ENCODE measurements at places on chromosomes 11 and 22.

GRCh38 chr11:70059971-70060370, 18.1 kb upstream of the ANO1 start:
- no peak for DNase-seq

GRCh38 chr22:47633111-47633510, 870.7 kb downstream of the TBC1D22A start:
- no peak for DNase-seq

DNA sequence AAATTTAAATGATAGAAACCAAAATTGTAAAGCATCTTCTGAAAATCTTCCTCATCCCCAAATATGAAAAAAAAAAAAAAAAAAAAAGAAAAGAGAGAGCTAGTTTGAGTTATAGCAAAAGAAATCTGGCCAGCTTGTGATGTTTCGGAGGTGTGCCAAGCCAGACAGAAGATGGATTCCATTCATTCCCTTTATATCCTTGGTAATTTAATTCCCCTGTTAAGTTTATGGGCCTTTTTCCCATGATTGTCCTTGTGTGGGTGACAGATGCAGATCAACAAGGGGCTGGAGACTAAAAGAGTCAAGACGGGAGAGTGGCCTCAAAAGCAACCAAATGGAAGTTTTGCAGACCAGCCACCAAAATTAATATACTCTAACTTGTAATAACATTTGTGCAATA, 47.6 kb upstream of the PARVA start:
- DNase-seq: no peak

- peak; percentile 53 for DNase-seq
These were observed 59.1 kb upstream of the SCUBE2 start for GRCh38 chr11:9150501-9150900.

DNA sequence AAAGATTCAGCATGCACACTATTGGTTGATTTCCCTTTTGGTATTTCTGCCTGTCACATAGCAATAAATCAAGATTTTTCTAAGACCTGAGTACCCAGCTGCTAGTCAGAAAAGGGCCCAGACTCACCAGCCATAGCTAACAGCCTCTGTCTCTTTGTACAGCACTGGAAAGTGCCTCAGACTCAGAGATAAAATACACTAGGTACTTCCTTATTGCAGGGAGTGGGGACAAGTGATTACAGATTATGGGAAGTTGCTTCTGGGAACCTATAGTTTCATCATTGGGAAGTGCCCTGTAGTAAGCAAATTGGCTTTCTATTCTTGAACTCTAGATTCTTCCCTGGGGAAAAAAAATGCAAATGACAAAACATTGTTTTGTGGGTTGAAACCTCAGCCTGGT, at the start of gene CASP5:
Gene CASP5, minus strand, starts transcription at position 166 of the 400 bp plus-strand sequence. Its CDS starts 32 bp downstream, at position 134.
- no peak for DNase-seq

DNA sequence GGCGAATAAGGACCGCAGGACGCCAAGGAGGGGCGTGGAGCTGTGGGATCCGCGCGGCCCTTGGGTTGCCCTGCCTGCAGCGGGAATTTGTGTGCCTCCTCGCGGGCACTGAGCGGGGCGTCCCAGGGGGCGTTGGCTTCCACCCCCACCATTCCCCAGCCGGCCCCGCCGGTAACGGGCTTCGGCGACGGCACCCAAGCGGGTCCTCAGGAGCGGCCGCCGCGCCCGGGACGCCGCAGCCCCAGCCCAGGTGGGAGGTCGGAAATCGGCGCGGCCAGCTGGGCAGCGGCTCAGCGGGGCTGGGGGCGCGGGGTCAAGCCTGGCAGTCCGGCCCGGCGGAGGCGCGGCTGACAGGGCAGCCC, 320 bp downstream of the CLTCL1 start:
- DNase-seq: no peak

DNA sequence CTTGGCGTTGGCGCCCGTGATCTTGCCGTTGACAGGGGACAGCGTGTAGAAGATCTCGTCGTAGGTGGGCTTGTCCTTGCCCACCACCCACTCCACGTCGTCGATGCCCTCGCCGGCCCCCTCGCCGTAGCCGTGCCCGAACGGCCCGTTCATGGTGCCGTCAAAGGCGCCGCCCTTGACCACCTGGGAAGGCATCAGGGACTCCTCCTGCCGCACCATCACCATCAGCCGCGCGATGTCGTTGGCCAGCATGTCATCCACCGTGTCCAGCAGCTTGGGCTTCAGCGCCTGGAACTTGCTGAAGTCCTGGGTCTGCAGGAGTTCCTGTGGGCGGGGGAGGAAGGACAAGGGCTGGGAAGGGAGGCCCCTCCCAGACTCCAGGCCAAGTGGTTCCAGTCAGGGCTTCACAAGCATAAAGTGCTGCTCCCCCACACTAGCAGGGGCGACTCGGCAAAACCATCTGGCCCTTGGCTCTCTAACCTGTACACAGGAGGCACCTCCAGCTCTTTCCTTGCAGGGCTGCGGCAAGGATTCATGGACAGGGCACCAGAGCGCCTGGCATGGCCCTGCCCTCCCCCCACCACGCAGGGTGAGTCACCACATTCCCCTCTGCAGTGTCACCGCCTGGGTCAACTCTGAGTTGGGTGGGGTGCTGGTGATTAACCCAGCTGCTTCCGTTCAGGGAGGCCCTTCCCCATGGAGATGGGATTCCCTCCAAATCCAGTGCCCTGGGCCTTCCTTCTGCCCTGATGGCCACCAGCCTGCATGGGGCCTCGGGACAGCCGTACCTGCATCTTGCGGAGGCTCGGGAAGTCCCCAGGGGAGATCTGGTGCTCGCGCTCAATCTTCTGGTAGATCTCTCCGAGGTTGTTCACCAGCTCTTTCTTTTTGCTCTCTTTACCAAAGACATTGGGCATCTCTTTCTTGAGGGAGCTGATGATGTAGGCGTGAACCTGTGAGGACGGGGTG, 10.4 kb upstream of the CDC42BPG start:
- DNase-seq: peak; percentile 60

DNA sequence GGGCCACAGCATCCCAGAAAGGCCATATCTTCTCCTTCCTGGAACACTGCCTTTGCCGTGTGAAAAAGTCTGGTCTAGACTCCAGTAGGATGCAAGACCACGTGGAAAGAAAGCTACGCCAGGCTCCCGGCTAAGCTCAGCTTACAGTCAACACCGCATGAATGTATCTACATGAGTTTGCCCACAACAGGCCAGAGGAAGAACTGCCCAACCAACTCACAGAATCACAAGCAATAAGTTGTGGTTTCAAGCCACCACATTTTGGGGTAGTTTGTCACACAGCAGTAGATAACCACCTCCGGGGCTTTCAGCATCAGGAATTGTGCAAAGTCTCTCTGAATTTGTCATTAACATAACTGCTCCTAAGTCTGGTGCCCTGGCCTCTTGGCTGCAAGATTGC, 27.3 kb downstream of the HSPA8 start:
- no peak for DNase-seq

GRCh38 chr11:131165036-131165435, 205.4 kb upstream of the NTM start:
- DNase-seq: no peak

DNA sequence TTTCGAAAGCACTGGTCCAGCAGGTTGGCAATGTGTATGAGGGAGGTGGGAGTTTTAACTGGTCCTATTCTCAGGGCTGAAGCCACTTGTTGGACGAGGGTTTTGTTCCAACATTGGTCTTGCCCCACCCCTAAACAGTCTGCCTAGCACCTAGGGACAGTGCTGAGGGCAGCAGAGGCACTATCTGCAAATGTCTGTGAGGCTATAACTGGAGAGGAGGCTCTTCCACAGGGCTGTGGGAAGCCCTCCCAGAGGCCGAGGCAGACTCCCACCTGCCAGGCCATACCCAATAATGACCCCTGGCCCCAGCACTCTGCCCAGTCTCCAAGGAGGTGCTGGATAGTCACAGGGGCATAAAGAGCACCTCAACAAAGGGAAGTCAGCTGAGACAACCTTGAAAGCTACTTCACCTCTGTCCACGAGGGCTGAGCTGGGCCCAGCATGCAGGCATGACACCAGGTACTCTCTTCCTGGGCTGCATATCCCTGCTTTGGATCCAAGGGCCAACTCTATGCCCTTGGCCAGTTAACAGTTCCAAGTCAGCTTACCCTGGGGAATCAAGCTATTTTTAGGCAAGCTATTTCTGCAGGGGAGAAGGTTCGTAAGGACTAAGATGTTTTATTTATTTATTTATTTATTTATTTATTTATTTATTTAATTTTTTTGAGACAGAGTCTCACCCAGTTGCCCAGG, 40.2 kb upstream of the SLC25A1 start:
- DNase-seq: no peak

GRCh38 chr11:7208391-7208790, 43.3 kb upstream of the SYT9 start:
- DNase-seq: no peak

- DNase-seq: no peak
These were observed 1119.7 kb downstream of the BRD1 start for GRCh38 chr22:48707763-48708557.

- DNase-seq: no peak
These were observed 48.1 kb downstream of the CBL start for GRCh38 chr11:119254239-119254638.

DNA sequence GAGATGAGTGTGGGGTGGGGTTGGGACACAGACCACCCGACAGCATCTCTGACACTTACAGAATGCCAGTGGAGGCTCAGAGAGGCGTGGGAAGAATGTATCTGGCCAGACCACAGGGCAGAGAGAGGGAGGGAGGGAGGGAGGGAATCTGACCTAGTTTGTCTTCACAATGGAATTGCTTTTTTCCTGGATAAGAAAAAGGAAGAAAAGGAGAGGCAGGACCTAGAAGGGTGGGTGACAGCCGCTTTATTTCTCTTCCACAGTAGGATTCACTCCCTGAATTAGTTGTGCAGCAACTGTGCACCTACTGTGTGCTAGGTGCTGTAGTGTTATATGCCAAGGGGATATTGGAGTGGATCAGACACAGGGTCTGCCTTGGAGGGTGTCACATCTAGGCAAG, 3.7 kb downstream of the KCNK4 start:
- no peak for DNase-seq

GRCh38 chr11:126992804-126993111, 7.8 kb downstream of the KIRREL3 start:
- DNase-seq: peak; percentile 82

DNA sequence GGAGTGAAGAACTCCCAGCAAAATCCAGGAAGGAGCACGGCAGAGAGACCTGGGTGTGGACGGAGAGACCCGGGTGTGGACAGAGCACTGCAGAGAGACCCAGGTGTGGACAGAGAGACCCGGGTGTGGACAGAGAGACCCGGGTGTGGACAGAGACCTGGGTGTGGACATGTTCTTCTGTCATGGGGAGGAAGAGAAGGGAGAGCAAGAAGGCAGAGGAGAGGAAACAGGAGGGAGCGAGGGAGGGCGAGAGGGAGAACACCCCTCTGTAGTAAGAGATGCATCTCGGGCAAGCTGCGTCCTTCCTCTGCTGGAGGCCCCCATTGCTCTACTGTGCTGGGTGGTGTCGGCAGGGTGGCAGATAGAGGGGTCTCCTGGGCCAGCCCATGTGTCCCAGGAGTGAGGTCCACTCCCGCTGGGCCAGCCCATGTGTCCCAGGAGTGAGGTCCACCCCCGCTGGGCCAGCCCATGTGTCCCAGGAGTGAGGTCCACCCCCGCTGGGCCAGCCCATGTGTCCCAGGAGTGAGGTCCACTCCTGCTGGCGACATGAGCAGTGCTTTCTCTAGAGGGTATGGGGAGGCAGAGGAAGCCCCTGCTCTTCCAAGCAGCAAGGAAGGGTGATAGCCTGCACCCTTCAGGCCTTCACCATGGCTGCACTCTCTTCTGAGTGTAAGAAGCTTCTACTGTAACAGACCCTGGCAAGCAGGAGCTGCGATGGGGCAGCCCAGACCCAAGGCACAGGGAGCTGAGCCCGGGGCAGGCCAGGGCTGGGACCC, 934.2 kb downstream of the BRD1 start:
- no peak for DNase-seq

- DNase-seq: no peak
These were observed 372.6 kb upstream of the NARS2 start for GRCh38 chr11:78946945-78947902.

DNA sequence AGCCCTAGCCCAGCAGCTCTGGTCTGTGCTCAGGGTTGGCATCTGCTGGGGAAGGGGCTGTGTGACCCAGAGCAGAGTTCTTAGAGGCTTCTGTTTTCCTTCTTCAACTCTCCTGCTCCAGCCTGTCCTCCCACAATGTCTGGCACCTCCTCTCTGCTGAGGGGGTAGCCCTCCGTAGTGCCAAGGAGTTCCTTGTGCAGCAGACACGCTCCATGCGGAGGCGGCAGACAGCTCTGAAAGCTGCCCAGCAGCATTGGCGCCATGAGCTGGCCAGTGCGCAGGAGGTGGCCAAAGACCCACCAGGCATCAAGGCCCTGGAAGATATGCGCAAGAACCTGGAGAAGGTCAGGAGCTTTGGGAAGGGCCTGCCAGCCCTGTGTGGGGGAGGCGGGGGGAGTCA, 69.3 kb downstream of the CEP164 start:
- DNase-seq: no peak

DNA sequence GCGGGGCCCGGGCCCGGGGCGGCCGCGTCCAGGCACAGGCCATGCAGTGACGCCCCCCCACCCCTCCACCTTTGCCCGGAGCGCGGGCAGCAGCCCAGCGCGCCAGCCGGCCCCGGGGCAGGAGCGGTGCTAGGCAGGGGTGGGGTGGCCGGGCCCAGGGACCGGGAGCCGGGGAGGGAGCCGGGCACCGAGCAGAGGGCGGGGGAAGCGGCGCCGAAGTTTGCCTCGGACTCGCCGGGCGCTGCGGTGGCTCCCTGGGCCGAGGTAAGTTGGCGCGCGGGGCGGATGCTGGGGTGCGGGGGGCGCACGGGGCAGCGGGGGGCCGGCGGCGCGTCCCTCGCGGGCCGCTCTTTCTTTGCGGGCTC, 332 bp downstream of the TEAD1 start:
- DNase-seq: no peak

GRCh38 chr11:116646191-116646590, 126.6 kb downstream of the BUD13 start:
- DNase-seq: no peak

DNA sequence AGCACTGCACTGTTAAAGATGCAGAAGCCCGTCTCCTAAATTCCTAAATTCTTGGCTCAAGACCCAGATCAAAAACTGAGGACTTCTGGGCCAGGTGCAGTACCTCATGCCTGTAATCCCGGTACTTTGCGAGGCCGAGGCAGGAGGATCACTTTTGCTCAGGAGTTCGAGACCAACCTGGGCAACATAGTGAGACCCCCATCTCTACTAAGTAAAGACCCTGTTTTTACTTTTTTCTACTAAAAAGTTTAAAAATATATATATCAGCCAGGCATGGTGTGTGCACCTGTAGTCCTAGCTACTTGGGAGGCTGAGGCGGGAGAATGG, 29.7 kb downstream of the PDGFB start:
- no peak for DNase-seq
